ENCODE measurements at places on chromosomes 3 and 15.

DNA sequence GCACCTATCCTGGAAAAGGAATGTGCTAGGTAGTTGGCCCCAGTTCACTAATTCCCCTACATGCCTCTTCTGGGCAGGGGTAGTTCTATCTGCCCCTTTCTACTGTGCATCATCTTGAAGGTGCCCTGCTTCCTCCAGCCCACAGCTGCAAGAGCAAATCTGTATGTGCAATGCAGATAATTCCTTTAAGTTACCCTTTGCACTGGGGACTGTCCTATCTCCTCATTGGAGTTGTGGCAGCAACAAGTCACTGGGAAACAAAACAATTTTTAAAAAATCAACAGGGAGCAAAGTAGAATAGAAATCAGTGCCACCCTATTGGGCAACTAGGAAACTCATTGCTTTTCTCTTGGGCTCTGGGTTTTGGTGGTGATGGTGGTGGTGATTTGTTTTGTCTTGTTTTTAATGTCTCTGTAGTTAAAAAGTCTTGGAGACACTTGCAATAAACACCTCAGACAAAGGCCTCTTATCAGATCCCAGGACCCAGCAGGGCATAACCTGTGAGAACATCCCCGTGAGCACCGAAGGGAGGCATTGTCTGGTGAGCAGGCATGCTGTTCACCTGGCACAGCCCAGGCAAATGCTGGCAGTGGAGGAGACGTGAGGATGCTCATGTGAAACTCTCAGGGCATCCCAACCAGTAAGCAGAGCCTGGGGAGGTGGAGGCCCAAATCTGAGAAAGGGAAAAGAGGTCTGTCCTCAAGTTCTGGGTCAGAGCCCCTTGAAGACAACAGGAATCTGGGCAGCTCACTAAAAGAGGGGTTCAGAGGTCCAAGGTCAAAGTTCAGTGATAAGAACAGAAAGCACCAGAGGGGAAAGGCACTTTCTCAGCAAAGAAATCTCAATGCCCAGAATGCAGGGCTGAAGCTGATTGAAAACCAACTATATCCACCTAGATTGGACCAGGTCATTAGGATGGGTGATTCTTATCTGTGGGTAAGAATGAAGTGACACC is 27.9 kb downstream of the C2CD4B start:
- no peak for DNase-seq

DNA sequence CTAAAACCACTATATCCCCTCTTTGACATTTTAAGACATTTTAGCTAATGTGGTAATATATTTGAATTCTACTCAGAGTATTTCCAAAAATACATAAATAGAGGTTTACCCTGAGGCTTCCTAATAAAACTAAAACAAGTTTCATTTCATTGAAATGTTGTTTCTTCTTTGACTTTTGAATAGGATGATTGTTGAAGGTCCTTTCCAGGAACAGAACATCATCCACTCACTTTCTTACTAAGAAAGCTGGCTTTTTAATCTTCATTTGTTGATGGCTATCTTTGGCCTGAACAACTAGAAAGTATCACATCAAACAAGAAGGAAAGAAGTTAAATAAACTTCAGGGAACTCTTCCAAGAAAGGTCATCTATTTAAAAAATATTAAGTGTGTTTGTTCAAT is 169.7 kb downstream of the RAP2B start:
- no peak for DNase-seq

DNA sequence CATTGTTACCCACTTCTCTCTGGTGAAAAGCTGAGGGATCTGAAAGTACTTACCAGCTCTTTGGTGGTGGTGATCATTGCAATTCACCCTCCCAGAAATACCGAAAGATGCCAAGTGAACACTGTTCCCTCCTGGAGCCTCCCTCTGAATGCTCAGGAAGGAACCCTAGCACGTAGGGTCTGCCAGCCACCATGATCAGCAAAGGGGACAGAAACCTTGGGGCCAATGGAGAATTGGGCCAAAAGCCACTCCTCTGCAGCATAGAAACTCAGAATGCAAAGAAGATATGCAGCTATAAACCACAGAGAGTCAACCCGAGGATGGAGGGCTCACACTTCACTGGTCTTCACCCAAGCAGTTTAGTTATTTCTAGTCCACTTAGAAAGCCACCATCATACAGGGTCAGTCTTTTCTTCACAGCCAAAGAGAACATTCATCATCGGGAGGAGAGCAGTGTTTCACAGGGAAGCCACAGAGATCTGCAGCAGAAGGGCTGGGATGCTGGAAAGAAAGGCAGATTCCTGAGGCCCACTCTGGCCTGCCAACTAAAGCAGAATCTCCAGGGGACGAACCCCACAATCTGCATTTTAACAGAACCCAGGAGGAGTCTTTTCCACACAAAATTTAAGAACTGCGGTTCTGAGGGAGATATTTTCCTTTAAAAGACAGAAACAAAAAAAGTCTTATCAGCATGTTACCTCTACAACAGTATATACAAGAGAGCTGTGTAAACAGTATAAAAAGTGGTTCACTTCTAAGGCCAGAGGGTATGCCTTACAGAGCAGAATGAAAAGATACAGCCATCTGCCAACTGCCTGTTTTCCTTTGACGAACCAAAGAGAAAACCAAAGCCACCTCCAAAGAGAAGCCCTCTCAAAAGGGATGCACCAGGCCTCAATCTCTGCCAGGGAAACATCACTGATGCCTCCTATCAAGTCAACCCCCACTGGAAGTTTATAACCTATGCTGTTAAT is 11.3 kb downstream of the TBC1D2B start:
- no peak for DNase-seq

DNA sequence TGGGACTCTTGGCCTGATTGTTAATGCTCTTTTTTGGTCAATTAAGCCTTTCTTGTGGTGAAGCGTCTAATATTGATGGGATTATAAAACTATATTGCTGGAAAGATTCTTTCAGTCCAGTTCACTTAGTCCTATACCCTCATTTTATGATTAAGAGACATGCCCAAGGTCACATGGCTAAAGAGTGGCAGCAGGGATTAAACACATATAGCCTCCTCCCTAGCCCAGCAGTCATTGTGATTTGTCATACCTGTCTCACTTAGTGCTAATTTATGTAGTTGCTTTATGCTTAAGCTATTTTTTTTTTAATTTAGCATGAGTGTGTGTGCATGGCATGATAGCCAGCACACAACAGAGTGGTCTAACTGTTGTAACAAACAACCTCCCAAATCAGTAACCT is 9.5 kb downstream of the PARP14 start:
- no peak for DNase-seq

DNA sequence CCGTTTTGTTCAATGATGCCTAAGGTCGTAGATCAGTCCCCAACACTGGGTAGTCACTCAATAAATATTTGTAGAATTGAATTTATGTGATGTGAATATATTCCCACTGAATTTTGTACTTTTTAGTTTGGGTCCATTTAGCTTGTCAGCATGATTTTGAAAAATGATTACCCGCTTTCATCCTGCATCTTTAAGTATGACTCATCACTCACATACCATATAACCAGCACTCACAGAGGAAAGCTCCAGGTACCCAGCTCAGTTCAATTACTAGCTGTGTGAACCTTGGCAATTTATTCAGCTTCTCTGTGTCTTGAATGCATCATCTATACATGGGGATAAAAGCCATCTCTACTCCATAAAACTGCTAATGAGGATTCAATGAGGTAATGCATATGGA is 2.2 kb upstream of the MLF1 start:
- no peak for DNase-seq

GRCh38 chr15:35107122-35107521 is 22.0 kb upstream of the NANOGP8 start:
- DNase-seq, result no peak

DNA sequence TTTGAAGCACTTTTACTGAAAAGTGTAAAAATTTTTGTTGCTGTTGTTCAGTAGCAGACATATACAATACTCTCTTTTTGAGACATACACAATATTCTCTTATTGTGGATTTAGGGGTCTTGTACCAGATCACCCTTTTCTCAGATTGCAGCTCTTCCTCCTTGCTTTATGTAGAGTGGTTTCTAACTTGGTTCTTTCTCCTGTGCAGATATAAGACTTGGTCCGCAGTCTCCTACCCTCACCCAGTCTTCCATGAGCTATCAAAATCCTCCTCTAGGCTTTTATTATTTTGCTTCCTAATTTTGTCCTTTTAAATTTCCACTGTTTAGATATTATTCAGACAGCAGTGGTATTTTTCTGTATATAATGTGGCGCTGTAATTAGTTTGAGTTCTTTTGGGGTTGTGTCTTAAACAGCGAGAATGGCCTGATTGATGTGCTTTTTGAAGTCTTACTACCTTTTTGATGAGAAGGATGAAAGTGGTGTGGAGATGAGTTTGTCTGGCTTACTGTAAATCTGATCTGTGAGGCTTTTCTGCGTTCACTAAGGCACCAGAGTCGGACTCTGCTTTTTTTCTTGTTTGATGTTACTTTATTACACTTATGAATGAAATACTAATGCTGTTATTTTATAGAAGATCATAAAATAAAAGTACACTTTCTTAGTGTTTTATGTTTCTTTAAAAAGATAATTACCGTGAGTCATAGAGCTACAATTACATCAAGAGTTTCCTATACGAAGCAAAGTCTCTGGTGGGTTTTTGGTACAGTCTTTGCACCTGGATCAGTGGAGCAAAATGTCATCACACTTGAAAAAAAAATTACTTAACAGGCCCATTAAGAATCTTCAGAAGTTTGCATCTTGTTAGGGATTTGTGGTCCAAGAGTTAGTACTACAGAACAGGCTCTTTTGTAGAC is 27.8 kb downstream of the FNDC3B start:
- no peak for DNase-seq

- DNase-seq, result no peak
Observed at GRCh38 chr15:82585072-82585471, 44.8 kb upstream of the RPS17 start.

GRCh38 chr15:40959331-40960141 is 6.3 kb downstream of the CHAC1 start:
- no peak for DNase-seq

GRCh38 chr15:73397461-73397860 is 28.7 kb upstream of the HCN4 start:
- no peak for DNase-seq

DNA sequence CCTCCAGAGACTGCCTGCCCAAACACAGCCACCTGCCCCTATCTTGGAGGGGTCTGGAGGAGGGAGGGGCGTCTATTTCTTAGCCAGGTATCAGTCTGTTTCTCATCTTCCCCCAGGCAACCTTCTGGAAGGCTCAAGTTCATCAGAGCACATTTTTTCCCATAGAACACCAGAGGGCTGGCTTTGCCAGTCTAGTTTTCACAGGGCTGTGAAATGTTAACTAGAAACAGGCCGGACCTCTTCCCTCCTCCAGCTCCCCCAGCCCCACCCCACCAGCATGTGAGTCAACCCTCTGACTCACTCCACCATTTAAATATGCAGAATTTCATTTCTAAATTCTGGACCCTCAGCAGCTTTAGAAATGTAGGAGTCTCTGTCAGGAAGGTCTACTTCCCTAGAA is 66.9 kb downstream of the SLCO2A1 start:
- no peak for DNase-seq

DNA sequence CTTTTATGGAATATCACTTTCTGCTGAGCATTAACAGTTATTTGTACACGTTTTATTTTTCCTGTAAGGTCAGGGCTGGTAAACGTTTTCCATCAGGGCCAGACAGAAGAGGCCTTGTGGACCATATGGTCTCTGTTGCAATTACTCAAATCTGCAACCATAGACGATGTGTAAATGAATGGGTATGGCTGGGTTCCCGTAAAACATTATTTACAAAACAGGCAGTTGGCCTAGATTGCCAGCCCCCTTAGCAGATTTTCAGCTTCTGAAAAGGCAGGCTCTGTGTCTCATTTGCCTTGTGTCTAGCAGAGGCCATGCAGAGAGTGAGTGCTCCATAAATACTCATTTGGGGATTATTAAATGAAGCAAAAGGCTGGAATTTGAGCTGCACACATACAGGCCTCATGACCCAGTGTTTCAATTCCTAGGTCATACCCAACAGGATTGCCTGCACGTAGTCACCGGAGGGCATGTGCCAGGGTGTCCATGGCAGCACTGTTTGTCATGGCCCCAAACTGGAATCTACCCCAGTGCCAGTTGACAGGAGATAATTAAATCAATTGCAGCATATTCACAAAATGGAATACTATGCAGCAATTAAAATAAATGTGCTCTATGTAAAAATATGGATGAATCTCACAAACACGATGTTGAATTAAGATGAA is 51.3 kb downstream of the GPD1L start:
- DNase-seq, result no peak

- DNase-seq, result no peak
Observed at GRCh38 chr15:77228828-77229227, 157.9 kb upstream of the TSPAN3 start.

DNA sequence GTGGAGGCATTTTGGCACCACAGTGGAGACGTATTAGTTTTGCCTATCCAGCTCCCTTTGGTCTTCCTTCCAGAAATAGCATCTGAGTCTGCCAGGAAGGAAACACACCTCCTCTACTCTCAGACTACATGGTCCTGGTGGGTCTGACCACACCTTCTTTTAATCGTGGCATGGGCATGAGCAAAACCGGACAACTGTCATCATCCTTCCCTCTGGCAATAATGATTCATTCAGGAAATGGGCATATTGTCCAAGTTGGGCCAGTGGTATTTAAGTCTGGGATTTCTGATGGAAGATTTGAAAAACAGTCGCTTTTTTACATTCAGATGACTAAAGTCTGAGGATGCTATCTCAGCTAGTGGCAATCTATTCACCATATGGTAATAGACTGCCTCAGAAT is 601.0 kb upstream of the ADAMTS9 start:
- no peak for DNase-seq

DNA sequence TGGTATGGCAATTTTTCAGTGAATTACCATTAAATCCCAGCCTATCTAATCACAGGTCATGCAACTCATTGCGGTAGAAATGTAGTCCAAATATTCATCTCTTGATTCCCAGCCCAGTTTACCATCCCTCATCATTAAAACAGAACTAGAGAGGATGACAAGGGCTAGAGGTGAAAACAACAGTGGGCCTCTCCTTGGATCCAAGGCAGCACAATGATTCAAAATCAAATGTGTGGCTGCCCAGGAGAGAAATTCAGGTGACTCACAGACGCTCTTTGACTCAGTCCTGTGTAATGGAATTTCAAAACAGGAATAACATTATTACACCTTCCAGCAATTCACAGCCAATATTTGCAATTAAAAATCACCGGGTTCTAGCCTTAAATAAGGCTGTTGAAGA is 246.5 kb downstream of the TBL1XR1 start:
- no peak for DNase-seq

DNA sequence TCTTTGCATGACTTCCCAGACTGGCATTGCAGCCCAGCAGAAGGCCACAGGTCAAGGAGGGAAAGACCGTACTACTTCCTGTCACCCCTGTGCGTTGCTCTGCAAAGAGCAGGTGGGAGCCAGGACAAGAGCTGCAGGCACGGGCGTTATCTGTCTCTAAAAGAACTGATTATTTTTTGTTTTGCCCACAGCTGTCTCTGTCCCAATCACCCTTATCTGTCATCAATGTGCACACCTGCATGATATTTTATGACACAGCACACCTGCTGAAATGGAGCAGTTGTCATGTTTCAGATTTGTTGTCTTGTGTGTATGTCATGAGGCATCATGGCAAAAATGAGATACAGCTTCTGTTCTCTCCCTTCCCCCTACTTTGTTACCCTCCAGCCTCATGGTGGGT is 58.8 kb downstream of the SLCO3A1 start:
- DNase-seq, result peak; percentile 8

Measured in NCI-H510A treated with DMSO at 0.1 percent for 48 hours (cell line).